ENCODE measurements at places on chromosomes 7 and 10.

DNA sequence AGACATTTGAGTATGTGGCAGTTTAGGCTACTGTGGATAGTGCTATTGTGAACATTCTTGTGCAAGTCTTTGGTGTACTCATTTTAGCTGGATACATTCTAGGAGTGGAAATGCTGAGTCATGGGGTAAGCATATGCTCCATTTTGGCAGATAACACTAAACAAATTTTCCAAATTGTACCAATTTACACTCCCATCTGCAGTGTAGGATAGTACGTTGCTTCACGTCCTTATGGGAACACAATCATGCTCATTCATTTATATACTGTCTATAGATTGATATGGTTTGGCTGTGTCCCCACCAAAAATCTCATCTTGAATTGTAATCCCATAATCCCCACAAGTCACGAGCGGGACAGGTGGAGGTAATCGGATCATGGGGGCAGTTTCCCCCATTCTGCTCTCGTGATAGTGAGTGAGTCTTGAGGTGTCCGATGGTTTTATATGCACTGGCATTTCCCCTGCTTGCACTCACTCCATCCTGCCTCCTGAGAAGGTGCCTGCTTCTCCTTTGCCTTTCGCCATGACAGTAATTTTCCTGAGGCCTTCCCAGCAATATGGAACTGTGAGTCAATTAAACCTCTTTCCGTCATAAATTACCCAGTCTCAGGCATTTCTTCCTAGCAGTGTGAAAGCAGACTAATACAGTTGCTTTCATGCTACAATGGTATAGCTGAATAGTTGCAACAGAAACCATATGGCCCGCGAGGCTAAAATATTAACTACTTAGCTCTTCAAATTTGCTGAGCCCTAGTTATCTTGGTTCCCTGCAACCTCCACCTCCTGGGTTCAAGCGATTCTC is 25.6 kb downstream of the RNF216 start:
- DNase-seq, result no peak

DNA sequence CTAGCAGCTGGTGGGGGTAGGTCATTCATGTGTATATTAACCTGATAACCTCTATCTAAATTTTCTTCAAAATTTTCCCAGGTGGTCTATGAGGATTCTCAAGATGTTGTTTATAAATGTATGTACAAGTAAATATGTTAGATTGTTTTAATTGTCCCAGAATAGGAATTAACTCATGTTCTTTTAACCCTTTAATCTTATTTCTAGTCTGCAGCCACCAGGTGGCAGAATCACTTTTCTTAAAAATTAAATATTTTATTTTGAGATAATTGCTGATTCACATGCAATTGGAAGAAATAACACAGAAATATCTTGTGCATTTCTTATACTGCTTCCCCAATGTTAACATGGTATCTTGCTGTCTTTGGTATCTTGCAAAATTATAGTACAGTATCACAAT is 589.5 kb downstream of the ARL4A start:
- no peak for DNase-seq

DNA sequence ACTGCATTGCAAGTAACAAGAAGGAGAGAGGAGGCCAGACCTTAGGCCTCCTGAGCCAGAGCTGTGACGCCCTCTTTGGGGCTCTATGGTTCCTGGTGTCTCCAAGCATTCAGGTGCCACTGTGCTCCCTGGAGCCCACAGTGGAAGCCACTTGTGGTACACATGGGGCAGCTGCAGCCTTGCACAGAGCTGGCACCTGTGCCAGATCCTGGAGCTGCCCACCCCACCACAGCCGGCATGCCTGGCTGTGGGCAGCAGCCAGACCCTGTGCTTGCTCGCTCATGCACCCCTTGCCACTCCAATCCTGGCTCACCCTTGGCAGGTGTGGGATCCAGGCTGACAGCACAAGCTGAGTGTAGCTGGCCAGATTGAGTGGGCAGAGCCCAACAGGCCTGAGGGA is 173.8 kb upstream of the SMIM30 start:
- DNase-seq, result no peak

DNA sequence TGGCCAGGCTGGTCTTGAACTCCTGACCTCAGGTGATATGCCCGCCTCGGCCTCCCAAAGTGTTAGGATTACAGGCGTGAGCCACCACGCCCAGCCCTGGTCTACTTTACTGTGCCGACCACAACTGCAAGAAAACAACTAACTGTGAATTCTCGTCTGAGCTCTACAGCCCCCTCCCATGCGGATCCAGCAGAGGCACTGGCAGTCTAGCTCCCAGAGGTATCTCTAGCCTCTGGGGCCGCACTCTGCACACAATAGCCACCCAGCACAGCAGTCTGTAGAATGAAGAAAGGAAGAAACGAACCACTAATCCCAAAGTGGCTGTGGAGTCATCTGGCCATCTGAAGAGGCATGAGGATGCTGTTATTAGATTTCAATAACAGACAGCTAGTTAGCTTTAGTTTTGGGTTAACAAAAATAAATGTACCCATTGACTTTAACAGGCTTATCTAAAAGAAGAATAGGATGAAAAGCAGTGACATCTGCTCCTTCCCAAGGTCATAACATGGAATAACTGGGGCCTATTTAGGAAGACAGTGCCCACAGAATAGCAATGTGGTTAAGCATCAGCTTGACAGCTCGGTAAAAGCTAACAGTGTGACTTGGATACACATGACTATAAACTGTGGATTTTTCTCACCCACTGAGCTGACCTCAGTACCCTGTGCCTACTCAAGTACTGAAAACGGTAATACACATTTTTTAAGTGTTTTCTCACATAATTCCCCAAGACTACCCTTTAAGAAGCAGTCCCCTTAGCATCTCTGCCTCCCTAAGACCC is 131.9 kb downstream of the TNS3 start:
- DNase-seq, result no peak

DNA sequence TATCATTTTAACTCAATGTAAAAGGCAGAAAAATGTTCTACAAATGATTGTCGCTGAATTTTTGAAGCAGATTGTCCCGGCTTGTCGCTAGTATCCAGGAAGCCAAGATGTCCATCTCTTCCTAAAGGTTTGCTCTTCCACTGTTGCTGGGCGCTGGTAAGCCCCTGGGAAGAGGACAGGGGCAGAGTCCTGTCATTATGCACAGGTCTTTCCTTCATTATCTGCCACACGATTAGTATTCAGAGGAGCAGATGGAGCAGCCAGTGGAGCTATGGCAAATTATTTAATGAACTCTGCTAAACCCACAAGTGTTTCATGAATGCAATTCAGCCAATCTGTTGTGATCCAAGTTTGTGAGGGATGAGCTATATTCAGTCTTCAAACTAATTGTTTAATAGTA is 499.1 kb upstream of the NRP1 start:
- DNase-seq, result no peak

GRCh38 chr10:22723343-22723779 is 9.0 kb upstream of the PIP4K2A start:
- DNase-seq, result no peak

DNA sequence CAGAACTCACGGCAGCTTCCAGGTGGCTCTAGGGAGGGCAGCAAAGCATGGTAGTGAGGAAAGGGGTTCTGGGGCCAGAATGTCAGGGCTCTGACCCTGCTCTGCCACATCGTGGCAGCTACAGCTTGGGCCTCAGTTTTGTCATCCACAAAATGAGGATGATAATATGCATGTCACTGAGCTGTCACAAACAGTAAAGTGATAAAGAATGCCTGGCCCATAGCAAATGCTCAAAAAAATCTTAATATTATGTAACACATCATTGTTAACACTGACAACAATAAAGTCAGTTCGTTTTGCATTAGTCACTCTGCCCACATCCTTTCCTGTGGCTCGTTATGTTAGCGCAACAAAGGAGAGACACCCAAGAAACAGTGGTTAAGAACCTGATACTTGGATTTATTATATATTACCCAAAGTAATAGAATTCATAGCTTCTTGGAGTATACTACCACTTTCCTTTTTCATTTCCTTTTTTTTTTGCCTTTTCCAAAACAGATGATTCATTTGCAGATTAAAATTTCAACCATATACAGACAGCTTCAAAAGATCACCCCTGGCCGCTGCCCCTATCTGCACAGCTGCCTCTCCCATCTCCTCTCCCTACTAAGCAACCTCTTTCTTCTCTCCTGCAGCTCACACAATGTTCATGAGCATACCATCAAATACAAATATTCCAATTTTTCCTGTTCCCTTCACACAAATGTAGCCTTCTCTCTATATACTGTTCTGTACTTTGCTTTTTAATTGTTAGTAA is 45.5 kb upstream of the DDC start:
- DNase-seq, result no peak

DNA sequence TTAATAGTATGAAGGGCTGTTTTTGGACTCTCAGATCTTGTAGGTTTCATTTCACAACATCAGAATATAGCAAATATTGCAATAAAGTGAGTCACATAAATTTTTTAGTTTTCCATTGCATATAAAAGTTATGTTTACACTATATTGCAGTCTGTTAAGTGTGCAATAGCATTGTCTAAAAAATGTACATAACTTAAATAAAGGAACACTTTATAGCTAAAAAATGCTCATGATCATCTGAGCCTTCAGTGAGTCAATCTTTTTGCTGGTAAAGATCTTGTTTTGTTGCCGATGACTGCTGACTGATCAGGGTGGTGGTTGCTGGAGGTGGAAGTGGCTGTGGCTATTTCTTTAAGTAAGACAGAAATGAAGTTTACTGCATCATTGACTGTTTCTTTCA is 42.0 kb downstream of the ABCA13 start:
- DNase-seq, result no peak

DNA sequence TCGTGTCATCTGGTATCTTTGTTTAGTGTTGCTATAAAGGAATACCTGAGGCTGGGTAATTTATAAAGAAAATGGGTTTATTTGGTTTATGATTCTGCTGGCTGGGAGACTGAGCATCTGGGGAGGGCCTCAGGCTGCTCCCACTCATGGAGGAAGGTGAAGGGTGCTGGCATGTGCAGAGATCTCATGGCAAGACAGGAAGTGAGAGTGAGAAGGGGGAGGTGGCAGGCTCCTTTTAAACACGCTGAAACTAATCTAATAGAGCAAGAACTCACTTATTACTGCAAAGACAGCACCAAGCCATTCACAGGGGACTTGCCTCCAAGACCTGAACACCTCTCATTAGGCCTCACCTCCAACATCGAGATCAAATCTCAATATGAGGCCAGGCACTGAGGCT is 11.3 kb downstream of the OIT3 start:
- DNase-seq, result no peak

- no peak for DNase-seq
These were observed 124.0 kb downstream of the REEP3 start for GRCh38 chr10:63645195-63645594.

GRCh38 chr7:49780953-49781352 is 7.5 kb downstream of the VWC2 start:
- DNase-seq, result no peak

- DNase-seq, result no peak
These were observed 40.1 kb downstream of the IQUB start for GRCh38 chr7:123494193-123494796.

- DNase-seq, result no peak
These were observed 31.0 kb downstream of the C7orf33 start for GRCh38 chr7:148621563-148621962.

DNA sequence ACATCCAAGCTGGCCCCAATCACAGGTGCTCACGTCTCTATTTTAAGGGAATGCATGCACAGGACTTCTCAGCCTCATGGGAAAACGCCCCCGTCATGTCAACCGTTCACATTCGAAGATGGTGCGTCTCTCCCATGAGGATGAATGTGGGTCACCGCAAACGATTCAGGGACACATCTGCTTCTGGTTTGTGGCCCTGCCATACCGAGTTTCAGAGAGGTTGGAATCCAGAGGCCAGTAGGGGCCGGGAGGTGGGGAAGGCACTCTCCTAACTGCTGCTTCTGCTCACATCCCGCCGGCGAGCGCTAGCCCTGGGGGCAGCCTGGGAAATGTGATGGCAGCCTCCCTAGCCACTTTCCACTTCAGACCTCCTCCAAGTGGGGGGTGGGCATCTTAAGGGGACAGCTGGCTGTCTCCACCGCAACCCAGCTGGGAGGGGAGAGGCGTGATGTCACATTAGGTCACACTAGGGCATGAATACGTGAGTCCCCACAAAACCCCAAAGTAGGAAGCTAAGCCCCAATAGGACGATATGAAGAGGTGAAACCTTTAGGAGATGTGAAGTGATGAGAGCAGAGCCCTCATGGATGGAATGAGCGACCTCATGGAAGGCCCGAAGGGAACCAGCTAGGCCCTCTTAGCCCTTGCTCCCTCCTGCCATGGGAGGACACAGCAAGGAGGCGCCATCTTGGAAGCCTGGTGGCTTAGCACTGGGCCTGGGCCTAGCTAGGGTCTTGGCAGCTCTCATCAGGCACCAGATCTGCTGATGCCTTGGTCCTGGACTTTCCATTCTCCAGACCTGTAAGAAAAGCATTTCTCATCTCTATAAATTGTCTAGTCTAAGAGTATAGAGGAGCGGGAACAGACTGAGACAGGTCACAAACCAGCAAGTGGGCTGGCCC is 107.8 kb downstream of the TCERG1L start:
- DNase-seq, result no peak

- no peak for DNase-seq
These were observed 67.9 kb downstream of the PPP1R9A start for GRCh38 chr7:94975336-94975735.

GRCh38 chr10:124323111-124323725 is 95.5 kb downstream of the OAT start:
- no peak for DNase-seq

DNA sequence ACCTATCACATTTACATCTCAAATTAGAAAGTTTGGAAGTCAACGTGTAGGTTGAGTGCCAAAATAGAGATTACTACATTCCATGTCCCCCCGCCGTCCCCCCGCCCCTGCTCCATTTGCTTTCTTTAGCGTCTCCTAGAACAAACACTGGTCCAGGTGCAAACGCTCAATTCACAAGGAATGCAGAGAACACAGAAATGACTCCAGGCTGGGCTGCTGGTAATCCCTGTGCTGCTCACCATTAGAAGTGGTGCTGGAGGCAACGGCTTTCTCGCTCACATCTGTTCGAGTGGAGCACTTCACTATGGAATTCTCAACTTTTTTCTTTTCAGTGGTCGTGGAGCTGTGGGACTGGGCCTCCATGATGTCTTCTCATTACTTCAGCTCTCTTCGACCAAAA is 14.1 kb downstream of the GLI3 start:
- no peak for DNase-seq

- no peak for DNase-seq
These were observed 44.5 kb upstream of the AGR3 start for GRCh38 chr7:16926283-16926682.

GRCh38 chr10:35942057-35942456 is 300.0 kb upstream of the FZD8 start:
- DNase-seq, result no peak

- DNase-seq, result no peak
These were observed 1.2 kb downstream of the MLXIPL start for GRCh38 chr7:73622909-73623797.
